C1 segment of cervical spinal cord (tissue), 14 donors: ENCODE measurements at places on chromosomes 11 and 22.
A peak's percentile ranks its signal among the peaks of the same experiment; 100 is the strongest.

DNA sequence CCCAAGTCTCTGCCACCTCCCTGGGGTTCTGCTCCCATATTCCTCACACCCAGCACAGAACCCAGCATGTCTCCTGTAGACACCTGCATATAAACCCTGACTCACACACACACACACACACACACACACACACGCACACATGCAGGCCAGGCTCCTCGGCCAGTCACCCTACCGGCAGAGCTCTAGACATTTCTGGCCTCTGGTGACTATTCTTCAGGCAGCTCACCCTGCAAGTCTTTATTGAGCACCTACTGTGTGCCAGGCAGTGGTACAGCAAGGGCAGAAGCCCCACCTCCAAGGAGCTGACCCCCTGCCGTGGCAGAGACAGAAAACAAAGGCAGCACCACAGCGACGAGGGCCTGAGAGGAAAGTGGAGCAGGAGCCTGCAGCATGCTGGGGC lies 50.3 kb downstream of the CDKN1C start:
- DNase-seq, result no peak

GRCh38 chr11:77753230-77753629 lies 67.3 kb downstream of the RSF1 start:
- DNase-seq, result no peak

DNA sequence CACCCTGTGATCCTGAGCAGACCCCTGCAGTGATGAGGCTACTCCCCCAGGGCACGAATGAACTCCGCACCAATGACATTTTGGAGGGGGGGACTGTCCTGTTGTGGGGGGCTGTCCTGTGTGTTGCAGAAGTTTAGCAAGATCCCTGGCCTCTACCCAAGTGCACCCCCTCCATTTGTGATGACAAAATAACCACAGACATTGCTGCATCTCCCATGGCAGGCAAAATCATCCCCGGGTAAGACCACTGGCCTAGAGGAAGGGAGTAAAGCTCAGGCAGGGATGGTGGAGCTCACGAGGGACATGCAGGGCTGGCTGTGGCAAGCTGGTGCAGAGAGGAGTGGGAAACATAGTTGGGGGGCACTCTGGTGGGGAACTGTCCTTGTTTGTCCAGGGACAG lies 40.6 kb downstream of the NECTIN1 start:
- no peak for DNase-seq

GRCh38 chr11:19938169-19938856 lies 222.0 kb downstream of the DBX1 start:
- no peak for DNase-seq

- DNase-seq, result no peak
Measured at GRCh38 chr11:12216671-12217374, 106.4 kb downstream of the MICAL2 start.

DNA sequence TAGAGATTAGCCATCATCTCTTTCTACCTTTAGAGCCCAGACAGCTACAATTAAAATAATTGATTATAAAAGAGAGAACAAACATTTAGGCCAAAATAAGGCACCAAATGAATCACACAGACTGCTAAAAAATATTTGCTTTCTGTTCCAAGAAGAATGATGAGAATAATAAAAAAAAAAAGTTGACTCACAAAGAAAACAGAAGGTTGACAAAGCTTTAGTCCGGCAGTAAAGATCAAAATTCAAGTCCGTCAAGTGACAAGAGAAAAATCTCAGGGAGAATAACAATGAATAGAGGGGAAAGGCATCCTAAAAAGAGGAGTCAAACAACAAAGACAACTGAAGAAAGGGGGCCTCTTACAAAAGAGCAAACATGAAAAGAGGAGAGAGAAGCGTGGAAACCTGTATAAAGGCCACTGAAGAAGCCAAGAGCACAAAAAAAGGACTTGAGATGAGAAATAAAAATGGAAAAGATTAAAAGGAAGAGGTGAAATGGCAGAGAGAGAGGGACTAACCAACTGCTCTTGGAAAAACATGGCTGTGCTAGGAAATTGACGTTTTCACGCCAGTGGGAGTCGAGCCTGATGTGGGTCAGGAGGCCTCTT lies 910.2 kb downstream of the OPCML start:
- DNase-seq, result no peak

- no peak for DNase-seq
Measured at GRCh38 chr11:132099692-132100091, 729.3 kb downstream of the NTM start.

DNA sequence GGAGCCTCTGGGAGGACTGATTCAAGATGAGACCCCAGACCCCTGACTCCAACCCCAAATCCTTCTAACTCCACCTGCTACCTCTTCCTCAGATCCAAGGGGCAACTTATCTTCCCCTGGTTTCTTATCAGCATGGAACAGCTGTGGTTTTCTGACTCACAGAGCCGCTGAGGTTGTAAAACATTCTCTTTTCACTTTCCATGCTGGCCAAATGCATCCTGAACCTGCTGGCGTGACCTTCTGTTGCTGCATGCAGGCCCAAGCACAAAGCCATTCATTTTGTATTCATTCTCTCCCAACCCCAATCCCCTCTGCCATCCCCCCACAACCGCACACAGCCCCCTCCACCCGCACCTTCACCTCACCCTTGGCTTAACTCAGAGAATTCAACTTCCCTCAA lies 70.3 kb downstream of the SEZ6L start:
- DNase-seq, result no peak

GRCh38 chr22:40450616-40451015 lies 80.2 kb downstream of the SGSM3 start:
- no peak for DNase-seq

DNA sequence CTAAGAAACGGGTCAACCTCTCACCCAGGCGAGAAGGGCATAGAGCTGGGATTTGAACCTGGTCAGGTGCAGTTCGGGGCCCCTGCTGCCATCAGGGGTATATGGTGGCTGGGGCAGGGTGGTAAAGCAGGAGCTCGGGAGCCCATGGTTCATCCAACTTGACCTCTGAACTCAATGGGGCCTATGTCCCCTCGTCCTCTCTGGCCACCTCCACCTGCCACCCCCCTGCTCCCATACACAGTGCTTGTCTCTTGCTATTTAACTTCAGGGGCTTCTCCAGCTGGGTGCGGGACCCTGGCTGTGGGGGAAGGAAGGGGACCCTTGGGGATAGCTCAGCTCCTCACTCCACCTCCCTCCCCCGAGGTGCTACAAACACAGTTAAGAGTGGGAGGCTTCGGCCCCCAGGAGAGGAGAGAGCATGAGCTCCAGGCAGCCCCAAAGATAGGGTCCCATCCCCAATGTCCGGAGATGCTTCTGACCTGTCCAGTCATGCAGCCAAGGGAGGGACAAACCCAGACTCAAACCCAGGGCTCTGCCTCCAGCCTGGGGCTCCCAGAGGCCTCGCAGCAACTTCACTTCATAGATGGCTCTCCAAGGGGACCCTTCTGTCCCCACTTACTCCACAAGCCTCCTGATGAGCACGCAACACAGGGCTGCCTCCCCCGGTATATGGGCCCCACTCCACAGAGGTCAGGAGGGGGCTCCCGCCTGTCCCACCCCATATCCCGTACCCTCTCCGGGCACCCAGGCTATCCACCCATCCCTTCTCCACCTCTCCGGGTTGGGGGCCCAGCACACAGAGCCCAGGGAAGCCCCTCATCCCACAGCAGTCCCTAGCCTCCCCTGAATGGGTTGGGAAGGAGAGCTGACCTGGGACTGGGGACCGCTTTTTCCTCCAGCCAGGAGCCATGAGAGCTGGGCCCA lies 712 bp downstream of the IL2RB start:
- no peak for DNase-seq

GRCh38 chr11:125165111-125165842 lies 726 bp downstream of the PKNOX2 start:
- DNase-seq, result peak; percentile 71

GRCh38 chr11:69563946-69564775 lies 76.8 kb upstream of the CCND1 start:
- DNase-seq, result no peak

- DNase-seq, result no peak
Measured at GRCh38 chr22:49935561-49935960, 17.1 kb downstream of the CRELD2 start.

GRCh38 chr11:45402049-45402630 lies 116.0 kb upstream of the SYT13 start:
- DNase-seq, result no peak

DNA sequence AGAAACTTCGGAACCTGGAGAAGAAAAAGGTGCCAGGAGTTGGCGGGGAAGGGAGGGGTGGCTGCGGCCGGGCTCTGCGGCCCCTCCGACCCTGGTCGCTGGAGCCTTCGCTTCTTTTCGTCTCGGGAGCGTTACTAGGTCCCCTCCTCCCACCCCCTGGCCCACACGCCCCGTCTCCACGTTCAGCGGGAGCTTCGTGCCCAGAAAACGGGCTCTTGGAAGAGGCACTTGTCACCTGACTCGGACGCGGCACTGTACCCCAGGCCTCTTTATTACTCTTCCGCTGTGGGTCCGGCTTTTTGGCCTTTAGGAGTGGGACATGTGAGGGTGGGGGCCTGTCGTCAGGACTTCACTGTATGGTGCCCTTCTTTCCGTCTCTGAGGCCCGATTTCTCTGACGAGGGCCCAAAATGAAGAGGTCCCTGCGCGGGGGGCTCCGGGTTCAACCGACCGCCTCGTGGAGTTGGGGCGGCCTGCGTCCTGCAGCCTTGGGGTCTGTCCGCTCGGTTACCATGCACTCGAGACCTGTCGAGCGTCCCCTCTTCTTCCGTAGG lies 1.2 kb downstream of the CAPRIN1 start:
- DNase-seq, result peak; percentile 42

DNA sequence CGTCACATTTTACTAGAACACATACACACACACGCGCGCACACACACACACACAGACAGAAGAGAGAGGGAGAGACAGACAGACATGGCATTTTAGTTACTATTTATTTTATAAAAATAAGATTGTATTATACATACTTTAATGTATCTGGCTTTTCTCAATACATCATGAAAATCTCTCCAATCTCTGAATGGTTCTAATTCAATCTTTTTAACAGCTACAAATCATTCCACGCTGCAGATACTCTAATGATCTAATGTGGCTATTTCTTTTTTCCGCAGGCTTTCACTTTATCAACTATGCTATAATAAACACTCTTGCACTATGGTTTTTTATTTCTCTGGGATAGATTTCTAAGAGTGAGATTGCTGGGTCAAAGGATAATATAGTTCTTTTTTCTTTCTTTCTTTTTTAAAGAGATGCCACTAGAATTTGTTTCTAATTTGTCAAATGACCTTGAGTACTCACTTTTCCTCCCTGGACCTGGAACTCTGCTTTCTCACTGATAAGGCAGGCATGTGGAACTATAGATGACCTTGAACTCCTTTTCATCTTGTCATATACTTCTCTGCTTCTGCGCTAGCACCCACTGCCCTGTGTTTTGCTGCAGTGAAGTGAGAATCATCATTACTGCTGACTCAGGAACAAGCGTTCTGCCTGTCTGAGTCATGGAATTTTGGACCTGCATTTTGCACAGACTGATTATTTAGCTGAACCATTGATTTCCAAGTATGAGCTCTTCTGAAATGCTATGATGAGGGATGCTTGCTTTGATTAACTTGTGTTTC lies 4.9 kb upstream of the SLC6A5 start:
- no peak for DNase-seq

DNA sequence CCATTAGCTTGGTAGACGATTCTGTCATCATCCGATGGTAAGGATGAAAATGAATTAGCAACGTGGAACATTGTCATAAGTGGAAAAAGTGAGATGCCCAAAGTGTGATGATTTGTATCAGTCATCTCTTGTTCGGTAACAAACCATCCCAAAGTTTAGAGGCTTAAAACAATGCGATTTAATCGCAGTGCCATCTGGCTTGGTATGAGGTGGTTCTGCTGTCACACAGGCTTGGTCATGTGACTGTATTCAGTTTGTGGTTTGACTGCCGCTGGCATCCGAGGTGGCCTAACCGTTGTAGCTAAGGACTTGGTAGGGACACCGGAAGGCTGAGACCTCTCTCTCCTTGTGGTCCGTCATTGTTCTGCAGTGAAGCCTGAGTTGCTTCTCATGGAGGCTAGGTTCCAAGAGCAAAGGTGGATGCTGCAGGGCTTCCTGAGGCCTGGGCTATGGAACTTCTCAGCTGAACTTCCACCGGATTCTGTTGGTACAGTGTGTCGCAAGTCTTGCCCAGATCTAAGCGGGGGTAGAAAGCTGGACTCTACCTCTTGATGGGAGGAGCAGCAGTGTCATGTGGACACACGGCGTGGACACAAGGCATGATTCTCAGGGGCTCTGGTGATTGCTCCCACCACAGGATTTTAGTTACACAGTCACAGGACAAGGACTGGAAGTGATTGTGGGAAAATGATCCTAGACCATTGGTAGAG lies 36.3 kb downstream of the BCR start:
- DNase-seq, result no peak

DNA sequence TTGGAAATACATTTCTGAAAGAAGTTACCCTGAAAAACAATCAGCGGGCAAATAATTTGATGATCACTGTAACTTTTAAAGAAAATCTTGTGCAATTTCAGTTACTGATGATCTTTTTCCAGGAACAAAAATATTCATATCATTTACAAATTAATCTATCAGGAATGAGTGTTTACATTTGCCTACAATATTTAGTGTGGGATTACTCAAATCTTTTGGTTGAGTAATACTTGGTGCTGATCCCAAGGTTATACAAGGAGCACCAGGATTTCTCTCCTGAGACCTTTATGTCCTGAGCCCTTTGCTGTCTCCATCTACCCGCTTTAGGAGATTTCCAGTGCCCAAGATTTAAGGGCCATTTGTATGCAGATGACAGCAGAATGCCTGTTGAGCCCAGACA lies 116.1 kb downstream of the ATXN10 start:
- DNase-seq, result no peak

DNA sequence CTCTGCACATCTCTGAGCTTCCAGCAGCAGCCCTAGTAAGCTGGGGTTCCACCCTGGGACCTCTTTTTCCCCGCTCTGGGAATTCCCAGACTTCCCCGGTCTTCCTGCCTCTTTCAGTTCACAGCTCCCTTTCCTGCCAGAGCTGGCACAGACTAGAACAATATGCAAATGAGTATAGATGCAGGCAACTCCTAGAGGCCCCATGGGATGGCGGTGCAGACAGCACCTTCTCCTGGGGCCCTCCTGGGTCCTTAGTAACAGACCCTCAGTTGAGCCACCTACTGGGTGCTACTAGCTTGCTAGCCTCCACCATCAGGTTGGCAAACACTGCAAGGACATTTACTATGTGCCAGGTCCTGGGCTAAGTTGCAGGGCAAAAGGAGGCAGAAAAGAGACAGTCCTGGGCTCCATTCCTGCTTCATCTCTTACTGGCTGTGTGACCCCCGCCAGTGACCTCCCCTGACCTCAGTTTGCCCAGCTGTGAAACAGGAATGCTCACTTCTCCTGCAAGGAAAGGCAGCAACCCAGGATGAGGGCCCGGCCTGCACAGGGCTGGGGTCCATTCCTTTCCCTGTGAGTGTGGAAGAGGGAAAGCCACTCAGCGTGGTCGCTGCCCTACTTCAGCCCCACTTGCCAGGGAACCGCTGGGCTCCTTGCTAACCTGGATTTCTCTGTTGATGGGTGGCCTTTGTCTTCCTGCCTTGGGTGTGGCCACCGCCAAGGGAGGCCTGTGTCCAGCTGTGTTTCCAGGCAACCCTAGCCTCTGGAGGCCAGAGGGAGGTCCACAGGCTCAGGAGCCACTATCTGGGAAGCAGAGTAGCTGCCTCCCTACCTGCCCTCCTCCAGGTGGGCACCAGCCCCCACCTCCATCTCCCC lies 7.3 kb downstream of the RELT start:
- DNase-seq, result peak; percentile 22

- no peak for DNase-seq
Measured at GRCh38 chr22:29167032-29167911, 38.4 kb upstream of the EMID1 start.

GRCh38 chr22:21567456-21568346 lies at the start of gene UBE2L3:
TSS of gene UBE2L3 (plus strand) at chr22:21567714. CDS start at chr22:21567745, 31 bp downstream.
- DNase-seq, result peak; percentile 20
